ENCODE measurements at places on chromosomes 3 and 15.

DNA sequence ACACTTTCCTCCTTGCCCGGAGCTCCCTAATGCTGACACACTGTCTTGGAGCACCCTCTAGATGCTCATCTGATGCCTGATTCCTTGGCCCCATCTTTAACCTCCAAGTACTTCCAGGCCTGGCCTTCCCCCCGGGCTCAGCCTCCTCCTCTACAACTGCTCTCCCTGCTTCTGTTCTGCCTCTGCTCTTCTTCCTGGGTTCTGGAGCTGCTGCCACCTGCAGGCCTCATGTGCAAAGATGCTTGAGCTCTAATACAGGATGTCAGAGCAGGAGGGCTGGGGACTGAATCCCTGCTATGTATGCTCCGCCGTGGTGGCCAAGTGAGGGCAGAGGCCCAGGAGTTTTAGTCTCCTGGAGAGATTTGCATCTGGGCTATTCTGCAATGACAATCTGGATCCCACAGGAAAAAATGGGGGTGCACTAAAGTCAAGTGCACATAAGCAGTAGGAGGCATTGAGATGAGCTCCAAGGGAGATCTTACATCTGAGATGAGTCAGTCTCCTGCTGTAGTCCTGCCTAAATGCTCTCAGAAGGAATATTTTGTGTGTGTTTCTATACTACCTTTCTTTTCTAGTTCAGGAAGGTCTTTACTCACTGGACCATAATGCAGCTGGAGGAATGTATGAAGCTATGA is 296.3 kb downstream of the UACA start:
- peak; percentile 67 for DNase-seq

DNA sequence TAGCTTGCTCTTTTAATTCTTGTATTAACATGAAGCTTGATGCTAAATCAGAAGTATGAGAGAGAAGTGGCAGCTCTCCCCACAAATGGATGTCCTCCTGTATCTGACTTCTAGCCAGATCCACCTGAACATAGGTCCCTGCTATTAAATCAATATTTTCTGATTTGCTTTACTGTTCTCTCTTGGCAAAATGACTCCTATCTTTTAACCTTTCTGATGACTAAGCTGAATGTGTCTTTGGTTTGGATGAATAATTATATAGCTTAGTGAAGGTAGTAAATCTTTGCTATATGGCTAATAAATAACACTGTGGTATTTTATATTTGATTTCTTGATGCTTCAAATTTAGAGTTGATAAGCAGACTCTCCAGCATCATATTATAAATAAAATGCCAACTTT is 28.3 kb upstream of the ARL14 start:
- DNase-seq = peak; percentile 1

DNA sequence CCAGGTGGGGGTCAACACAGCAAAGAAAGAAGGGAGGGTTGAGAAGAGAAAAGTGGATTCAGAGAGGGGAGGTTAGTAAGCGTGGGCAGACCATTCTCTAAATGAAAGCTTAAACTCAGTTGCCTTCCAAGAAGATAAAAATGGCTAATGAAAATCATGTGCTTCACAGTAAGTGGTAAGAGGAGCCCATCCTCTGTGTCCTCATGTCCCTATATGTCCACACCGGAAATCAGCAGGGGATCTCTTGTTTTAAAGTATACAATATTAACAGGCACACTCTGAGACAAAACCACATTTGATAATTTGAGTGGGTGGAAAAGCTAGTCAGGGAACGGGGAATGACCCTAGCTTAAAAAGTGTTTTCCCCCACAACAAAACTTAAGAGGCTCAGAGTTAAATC is 4.4 kb upstream of the FOXP1 start:
- no peak for DNase-seq

DNA sequence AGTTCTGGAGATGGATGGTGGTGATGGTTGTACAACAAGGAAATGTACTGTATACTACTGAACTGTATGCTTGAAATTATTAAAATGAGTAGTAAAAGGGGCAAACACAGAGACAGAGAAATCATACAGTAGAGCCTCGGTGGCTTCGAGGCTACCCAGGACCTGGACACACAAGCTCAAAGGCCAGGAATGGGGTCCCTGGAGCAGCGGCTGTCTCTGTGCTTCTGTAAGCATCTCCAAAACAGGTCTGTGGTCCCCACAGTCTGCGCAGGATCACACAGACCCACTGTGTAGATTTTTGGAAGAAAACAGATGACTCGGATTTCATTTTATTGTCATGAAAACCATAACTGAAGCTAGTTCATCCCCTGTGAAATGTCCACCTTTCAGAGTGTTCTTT is 39.7 kb downstream of the PGPEP1L start:
- DNase-seq = no peak

GRCh38 chr3:15297608-15298350 is 34.6 kb downstream of the SH3BP5 start:
- DNase-seq = no peak

- no peak for DNase-seq
These were observed 15.9 kb downstream of the PFN2 start for GRCh38 chr3:149954812-149955211.

DNA sequence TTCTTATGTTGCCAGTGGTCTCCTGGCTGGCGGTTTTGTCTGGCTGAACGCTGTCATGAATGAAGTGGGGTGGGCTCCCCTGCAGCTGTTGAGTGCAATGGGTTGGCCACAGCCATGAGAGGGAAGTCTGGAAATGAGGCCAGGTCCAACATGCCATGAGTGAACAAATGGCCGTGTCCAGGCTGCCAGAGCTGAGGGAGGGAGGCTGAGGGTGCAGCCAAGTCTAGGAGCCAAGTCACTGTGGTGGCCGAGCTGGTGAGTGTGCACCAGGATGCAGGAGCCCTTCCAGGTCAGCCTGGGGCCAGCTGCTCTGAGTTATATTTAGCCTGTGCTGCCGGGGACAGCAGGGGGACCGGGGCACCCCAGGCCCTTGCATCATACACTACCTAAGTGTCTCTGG is 24.7 kb upstream of the PRR23E start:
- DNase-seq = no peak
